HTR-8/SVneo (cell line): ENCODE measurements at places on chromosomes 11 and 22.

DNA sequence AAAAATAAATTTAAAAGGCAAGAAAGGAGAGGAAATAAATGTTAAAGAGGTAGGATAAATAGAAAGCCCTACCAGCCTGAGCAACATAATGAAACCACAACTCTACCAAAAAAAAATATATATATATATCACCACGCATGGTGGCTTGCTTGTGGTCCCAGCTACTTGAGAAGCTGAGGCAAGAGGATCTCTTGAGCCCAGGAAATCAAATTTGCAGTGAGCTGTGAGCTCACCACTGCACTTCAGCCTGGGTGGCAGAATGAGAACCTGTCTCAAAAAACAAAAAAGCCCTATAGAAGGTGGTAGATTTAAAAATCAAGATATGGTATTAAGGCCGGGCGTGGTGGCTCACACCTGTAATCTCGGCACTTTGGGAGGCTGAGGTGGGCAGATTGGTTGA, 10.5 kb downstream of the NUCB2 start:
- no peak for DNase-seq

DNA sequence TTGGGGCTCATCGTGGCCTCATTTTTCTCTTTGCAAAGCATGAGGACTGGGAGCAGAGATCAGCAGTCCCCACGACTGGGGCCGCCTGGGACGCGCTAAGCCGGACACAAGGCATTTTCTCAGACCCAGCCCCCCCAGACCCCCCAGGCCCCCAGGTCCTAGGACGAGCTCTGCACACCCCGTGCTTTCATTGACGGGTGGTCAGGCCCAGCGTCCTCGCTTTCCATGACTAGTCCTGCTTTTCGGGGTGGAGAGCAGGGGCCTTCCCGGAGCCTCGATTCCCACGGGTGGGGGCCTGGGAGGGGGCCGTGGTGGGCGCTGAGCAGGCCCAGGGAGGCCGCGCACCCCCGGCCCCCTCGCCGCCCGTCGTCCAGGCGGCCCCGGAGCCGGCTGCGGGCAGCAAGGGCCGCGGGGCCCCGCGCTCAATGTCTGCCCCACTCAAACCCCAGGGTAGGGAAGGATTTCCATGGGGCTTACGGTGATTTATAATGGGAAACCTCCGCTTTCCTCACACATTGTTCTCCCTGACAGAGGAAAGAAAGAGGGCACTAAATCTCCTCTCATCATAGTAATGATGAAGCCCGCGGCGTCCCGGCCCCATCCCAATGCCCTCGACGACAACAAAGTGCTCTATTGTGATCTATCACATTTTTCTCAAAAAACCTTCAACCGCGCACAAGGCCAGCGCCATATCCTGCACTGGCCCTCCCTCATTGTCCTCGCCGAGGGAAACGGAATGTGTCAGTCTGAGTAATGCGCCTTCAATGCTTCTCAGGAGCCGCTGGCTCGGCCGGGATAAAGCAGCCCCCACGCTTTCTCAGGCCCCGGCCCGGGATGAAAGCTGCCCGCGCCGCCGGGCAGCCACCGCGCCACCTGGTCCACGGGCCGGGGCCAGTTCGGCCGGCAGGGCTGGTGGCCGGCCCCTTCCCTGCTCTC, 10.4 kb upstream of the LINC01488 start:
- DNase-seq = no peak

DNA sequence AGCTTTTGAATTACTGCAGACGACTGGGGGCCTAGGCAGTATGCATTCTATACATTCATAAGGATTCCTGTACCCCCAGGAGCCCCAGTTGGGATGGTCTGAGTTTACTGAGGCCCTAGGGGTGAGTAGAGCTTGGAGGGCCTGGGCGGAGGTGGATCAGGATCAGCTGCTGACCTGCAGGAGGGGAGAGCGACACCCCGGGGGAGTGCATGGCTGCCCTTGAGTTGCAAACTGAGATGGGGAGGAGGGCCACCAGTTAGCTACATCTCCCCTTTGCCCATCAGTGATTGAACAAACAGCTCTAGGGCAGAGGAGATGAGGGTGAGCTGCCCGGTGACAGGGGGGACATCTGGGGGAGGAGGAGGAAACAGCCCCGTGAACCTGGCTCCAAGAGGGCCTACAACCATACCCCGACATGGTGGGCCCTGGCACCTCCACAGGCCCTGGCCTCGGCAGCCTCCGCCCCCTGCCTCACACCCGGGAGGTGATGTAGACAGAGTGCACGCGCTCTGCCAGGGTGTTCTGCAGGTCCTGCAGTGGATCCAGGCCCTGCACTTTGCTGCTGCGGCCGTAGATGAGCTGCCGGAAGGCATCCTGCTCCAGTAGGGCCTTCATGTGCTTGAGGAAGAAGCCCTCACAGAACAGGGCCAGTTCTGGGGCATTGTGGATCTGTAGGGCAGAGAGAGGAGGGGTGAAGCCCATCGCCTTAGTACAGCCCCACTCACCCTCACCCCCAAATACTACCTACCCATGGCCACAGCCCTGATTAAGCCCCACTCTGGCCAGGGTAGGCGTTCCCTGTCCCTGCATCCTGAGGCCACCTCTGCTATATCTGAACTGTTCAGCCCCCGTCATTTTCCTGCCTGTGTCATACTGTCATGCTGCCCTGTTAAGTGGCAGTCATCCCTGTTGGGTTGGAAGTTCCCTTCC, 46.8 kb downstream of the NAT10 start:
- no peak for DNase-seq

- no peak for DNase-seq
Observed at GRCh38 chr11:78295991-78296930, 107.5 kb downstream of the USP35 start.

DNA sequence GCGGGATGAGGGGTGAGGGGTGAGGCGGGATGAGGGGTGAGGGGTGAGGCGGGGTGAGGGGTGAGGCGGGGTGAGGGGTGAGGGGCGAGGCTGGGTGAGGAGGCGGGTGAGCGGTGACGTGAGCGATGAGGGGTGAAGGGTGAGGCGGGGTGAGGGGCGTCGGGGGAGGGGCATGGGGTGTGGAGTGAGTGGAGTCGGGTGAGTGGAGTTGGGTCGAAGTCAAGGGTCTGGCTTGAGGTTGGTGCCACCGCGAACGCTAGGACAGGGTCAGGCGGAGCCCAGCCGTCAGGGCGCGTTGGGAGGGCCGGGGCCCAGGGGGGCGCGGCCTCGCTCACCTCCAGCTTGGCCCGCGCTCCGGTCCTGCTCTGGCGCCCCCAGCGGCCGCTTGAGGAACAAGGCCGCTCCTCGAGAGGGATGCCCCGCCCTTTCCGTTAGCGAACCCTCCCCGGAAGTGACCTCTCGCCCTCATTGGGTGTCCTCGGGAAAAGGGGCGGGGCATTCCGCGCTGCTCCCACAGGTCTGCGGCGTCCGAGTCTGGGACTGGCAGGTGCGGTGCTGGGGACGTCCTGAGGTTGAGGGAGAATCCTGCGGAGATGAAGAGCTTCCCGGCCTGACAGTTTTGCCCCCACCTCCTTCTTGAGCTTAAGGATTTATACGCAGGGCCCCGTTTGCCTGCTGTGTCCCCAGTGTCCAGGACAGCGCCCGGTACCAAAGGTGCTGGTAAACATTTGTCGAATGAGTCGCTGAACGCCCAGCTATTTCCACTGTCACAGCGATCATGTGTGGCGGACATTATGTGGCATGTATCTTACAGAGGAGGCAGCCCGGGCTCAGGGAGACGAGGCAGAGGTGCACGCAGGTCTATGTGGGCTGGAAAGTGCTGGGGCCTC, at the start of gene SYCE3:
Gene SYCE3 (minus strand): TSS at position 397 of the 890 bp plus-strand sequence. CDS start 6,514 bp downstream, outside the sequence.
- DNase-seq = peak; percentile 92

DNA sequence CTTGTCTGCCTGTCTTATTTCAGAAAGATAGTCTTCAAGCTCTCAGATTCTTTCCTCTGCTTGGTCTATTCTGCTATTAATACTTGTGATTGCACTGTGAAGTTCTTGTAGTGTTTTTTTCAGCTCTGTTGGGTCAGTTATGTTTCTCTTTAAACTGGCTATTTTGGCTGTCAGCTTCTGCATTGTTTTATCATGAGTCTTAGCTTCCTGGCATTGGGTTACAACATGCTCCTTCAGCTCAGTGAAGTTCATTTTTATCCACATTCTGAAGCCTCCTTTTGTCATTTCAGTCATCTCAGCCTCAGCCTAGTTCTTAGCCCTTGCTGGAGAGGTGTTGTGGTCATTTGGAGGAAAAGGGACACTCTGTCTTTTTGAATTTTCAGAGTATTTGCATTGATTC, 15.5 kb upstream of the DEPDC7 start:
- peak; percentile 13 for DNase-seq

GRCh38 chr11:32154275-32154674, 63.4 kb downstream of the RCN1 start:
- peak; percentile 20 for DNase-seq

GRCh38 chr11:16266021-16266420, 90.3 kb downstream of the SOX6 start:
- no peak for DNase-seq
